GM18507 (cell line): ENCODE measurements at places on chromosomes 11 and 22.

DNA sequence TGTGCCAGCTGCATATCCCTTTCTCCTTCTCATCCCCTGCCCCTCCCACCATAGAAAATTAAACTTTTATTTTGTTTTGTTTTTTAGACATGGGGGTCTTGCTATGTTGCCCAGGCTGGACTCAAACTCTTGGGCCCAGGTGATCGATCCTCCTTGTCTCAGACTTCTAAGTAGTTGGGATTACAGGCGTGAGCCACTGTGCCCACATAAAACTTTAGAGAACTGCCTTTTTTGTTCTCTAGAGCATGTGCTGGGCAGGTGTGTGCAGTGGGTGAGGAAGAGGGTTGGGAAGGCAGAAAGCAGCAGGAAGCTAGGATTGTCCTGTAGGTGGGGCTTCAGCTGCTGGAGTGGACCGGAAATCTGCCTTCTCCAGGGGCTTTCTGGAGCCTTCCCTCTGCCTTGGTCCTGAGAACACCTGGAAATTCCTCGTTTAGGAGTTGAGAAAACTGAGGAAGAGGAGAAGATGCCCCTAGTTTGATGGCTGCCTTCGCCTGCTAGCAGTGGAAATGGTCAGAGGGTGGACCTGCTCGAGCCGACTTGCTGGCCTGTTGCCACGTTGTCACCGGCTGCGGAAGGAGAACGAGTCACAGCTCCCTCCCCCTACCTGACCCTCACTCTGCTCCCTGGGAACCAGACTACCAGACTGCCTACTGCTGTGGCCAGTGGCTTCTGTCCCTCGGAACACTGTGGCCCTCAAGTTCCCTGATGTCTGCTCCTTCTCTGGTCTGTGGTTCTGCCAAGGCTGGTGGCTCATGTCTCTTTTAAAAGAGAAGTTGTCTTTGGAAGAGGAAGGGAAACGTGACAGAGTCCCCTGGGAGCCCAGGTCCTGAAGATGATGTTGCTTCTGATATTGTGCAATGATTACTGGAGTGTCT, 4.0 kb downstream of the ST14 start:
- DNase-seq: no peak

GRCh38 chr11:134032501-134033091, 36.3 kb upstream of the JAM3 start:
- DNase-seq: no peak

- DNase-seq: no peak
These were observed 93.4 kb upstream of the DRD2 start for GRCh38 chr11:113568566-113568965.

- DNase-seq: no peak
These were observed 397 bp downstream of the OR52N2 start for GRCh38 chr11:5809122-5809519.

DNA sequence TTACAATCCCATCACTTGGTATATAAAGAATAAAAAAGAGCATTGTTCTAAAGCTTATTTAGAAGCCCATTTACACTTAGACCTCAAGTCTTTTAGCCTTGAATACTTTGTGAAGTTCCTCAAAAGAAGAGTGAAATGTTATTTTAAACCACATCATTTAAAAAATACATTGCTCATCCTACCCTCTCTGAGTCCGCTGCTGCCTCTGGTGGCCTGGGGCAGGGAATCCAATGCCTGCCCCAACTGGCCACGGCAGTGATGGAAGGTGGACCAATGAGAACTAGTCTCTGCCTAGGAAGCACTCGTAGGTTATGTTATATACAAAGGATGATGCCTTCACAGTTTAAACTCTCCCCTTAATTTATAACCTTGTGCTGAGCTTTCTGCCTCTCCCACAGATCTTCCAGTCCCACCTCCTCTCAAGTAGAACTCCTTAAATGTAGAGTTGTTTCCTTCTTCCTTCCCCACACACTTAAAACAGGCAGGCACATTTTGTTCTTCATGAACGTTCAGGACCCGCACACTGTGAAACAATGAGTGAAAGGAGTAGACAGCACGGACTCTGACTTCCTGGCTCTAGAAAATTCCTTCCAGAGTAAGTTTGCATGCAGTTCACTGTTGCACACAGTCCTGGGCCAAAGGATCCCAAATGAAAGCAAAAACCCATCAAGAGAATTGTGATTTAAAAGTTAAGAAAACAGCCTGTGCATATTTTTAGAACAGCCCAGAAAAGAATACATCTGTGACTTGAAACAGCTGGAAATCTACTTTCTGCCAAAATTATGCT, 167.8 kb downstream of the RRAS2 start:
- DNase-seq: no peak

DNA sequence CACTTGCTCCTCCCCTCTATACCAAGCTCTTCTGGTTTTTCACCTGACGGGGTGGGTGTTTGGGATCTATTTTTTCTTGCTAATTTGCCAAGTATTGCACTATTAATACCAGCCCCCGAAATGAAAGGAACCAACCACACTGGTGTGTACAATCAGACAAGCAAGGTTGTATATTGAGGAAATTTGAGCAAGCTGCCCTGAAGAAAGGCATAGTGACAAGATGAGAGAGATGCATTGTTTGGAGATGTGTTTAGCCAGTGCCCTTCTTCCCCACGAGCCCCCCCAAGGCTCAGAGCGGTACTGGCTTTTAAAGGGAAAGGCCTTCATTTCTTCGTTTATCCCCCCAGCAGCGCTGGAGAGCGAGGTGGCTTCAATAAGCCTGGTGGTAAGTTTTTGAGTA, 15.2 kb upstream of the GAS2L1 start:
- no peak for DNase-seq

DNA sequence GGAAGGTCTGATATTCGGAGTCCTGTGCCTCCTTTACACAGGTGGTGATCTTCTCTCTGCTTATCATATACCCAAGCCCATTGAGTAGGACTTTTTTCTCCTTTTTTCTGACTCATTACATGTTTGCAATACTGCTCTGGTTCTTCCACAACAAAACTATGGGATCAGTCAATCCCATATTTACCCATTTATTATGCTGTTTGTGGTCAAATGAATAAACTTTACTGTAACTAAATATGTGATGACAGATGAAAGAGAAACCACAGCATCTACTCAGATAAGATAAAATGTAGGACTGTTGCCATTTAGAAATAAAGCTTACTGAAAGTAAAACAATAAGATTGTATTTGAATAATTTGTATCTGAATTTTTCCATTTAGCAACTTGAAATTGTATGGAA, 958.7 kb upstream of the FAT3 start:
- DNase-seq: no peak

GRCh38 chr11:12159351-12160099, 49.1 kb downstream of the MICAL2 start:
- no peak for DNase-seq

DNA sequence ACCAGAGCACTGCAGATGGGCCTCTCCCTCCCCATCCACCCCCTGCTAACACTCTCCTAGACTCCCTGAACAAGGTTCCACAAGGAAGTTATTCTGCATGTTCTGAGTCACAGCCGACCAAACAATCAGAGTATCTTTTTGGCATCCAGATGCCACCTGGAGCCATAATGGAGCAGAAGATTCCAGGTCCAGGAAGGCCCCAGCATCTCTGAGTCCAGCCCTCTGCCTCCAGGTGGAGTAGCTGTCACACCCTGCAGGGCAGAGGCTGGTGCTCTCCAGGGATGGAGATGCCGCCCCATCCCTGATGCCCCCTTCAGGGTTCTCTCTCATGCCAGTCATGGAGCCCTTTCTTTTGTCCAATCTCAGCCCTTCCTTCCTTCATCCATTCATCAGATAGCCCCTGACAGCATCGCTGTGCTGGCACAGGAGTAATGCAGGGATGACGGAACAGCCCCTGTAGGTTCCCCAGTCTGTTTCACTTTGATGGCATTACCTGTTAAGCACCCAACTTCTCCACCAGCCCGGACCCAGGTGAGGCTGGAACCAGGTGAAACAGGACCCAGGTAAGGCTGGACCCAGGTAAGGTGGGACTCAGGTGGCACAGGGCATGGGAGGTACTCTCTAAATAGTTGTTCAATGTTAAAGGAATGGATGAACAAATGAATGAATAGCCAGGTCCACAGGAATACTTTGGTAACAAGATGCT, 20.1 kb upstream of the TSKU start:
- DNase-seq: no peak

- DNase-seq: no peak
These were observed 637.5 kb upstream of the FAT3 start for GRCh38 chr11:91587131-91587530.

DNA sequence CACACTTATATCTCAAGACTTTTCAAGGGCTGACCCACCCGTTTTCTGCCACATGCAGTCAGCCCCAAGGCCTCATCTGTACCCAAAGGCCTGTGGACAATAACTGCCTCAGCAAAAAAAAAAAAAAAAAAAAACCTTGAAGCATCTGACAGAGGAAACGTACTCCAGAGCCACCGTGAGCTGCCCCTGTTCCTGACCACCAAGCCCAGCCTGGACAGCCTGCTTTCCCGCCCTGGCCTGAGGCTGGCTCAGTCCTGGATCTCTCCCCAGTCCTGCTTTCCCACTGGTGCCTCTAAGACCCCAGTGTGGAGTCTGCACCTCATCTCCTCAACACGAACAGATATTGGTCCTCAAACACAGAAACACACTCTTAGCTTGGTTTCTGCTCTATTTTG, 66.5 kb downstream of the SLC35F2 start:
- DNase-seq: no peak

DNA sequence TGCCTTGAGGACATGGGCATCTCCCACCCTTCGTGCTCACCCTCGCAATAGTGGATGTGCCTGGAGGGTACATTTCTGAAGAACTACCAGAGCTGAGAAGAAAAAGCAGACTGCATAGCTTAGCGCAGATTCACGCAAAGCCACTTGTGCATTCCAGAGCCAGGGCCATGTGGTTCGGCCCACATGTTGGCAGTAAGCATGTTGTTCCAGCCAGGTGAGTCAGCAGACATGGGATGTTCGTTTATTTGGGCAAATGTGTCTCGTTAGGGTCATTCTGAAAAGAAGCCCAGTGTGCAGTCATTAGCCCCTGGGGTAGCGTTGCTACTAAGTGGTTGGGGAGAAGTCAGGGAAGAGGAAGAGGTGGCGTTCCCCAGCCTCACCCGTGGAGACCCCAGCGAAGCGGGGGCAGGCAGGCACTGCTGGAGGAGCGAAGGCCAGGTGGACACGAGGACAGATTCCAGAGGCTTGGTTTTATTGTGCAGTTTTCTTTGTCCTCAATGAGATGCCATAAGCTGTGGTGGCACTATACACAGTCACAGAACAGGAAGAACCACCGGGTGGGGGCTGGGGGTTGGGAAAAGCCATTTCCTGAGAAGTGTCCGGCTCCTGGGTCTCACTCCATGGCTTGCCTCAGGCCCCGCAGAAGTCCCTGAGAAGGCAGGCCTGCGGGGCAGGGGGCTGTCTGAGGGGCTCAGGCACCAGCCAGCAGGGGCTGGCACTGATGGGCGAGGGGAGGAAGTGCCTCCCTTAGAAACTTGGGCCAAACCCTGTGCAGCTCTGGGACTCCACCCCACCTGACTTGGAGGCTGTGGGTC, 5.0 kb downstream of the THY1 start:
- no peak for DNase-seq

DNA sequence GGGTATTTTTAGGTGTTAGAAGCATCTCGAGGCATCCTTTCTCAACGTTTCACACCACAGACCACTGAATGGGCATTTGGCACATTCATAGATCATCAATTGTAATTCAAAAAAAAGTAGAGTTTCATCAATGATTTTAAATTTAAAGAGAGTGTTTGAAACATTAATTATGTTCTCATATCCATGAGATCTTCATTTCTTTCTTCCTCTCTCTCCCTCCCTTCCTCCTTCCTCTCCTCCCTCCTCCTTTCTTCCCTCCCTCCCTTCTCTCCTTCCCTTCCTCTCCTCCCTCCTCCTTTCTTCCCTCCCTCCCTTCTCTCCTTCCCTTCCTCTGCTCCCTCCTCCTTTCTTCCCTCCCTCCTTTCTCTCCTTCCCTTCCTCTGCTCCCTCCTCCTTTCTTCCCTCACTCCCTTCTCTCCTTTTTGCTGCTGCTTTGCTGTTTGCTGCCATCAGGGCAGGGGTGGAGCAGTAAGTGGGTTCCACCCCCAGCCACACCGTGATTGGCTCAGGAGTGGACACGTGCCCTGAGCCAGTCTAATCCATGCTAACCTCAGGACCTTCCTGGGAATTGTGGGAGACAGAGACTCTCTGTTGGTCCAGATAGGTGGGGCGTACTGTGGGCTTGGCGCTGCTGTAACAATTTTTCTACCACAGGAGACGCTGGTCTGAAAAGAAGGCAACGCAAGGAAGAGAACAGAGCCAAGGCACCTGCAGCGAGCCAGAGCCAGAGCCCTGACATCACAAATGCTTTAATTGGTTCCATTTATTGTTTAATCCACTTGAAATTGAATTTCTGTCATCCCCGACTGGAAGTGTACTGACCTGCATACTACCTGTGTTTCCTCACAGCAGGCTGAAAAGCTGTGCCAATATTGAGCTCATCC, 33.7 kb upstream of the APOBEC3A start:
- DNase-seq: no peak

GRCh38 chr11:61967924-61968757, 707 bp upstream of the FTH1 start:
- no peak for DNase-seq

DNA sequence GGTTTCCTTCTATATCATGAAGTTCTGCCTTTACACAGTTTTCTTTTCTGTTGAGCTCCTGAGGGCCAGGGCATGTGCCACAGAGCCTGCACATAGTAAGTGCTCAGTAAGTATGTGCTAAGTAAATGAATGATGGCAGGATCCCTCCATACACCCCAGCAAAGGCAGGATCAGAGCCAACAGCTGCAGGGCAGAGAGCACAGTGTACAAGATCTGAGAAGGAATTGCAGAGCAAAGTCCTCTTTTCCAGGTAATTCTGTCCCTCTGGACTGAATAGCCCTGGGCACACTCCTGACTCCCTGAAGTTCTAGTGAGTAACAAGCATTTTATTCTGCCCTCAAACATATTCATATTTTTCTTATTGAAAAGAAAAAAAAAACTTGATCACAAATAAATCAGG, 117.7 kb downstream of the GALNT18 start:
- no peak for DNase-seq

DNA sequence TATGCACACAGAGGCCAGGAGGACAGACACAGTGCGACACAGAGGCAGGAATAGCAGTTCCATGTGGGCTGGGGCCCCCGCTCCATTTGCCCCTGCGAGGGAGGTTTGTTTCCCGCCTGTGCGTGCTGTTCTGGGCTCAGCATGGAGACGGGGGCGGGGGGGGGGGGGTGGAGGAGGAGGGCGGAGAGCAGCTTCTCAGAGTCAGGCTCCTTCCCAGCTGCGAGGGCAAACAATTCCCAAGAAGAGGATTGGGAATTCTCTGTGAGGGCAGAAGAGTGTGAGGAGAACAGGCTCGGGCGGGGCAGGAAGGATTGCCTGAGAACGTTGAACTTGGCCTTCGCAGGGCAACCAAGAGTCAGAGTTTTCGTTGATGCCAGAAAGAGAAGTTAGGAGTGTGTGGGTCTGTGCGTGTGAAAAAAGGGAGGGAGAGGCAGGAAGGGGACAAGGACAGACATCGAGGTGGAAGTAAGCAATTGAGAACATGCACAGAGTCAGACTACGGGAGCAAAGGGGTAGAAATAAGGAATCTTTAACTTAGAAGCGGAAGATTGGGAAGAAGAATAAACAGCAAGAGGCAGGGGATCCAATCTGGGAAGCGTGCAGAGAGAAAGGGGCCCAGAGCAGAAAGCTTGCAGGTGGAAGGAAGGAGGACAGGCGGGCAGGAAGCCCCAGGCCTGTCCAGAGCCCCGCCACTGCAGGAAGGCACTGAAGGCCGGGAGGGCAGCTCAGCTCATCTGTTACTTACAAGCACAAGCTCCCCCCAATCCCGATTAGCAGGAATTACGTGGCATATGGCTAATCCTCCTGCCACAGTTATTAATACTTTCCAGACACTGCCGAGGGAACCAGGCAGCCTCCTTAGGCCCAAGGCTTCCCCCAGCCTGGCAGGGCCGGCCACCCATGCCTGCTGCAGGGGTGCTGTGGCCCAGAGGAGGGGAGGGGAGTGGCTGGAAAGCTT, 15.6 kb upstream of the JAM3 start:
- no peak for DNase-seq
